ENCODE measurements at places on chromosomes 1 and 21. TPM values are rescaled to one million over a fixed set of nuclear protein-coding genes. Genes with fewer than 3 reads are reported as not detected.

Gene HSD17B7
- total RNA-seq: 18.7 TPM

GRCh38 chr1:84254703-84255238 is 46.7 kb upstream of the SAMD13 start:
- no peak overlapping the region for H3K4me3 ChIP-seq
- no peak overlapping the region for H3K27ac ChIP-seq
- no peaks in the 10 kb centered on the region for H3K36me3 ChIP-seq
- H3K4me1 ChIP-seq: no peaks in the 10 kb centered on the region

DNA sequence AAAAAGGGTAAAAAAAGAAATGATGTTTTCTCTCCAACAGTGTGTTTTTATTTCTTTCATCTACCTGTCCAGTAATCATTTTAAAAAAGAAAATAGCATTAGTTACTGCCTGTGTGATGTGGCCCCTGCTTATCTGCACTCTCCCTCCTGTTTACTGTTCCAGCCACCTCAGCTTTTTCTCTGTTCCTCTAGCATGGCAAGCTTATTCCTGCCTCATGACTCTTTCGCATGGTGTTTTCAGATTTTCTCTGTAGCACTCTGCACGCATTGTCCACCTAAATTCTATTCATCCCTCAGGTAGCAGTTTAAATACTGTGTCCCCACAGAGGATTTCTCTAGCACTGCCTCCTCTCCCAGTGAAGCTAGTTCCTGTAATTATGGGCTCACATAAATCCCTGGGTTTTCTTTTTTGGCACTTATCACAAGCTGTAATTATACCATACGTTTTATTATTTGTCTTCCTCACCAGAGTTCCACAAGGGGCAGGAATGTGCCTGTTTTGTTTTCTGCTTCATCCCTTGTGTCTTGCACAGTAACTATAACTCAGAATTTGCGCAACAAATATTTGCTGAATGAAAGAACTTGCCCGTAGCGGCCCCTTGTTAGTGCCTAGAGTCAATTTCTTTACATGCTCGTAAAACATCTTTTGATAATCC is 51.4 kb upstream of the LRIG2 start:
- H3K36me3 ChIP-seq: no peaks in the 10 kb centered on the region
- H3K4me3 ChIP-seq: no peak overlapping the region
- no peak for DNase-seq
- H3K4me1 ChIP-seq: no peaks in the 10 kb centered on the region

GRCh38 chr1:2163205-2163604 is 31.4 kb downstream of the FAAP20 start:
- H3K4me3 ChIP-seq: no peak overlapping the region
- H3K36me3 ChIP-seq: no peaks in the 10 kb centered on the region
- H3K4me1 ChIP-seq: no peaks in the 10 kb centered on the region
- H3K27ac ChIP-seq: no peak overlapping the region

GRCh38 chr21:35172231-35172630 is 123.1 kb upstream of the RUNX1 start:
- no peaks in the 10 kb centered on the region for H3K27me3 ChIP-seq
- H3K36me3 ChIP-seq: no peaks in the 10 kb centered on the region
- H3K27ac ChIP-seq: no peak overlapping the region
